ENCODE measurements at places on chromosomes 7 and 10. TPM values are rescaled to one million over a fixed set of nuclear protein-coding genes. Genes with fewer than 3 reads are reported as not detected.

- H3K36me3 ChIP-seq: no peaks in the 10 kb centered on the region
- H3K27ac ChIP-seq: no peak overlapping the region
- H3K4me3 ChIP-seq: no peak overlapping the region
- no peaks in the 10 kb centered on the region for H3K4me1 ChIP-seq
- DNase-seq: no peak
Observed at GRCh38 chr7:103821092-103821491, 168.4 kb downstream of the RELN start.

GRCh38 chr10:84424731-84425167 is 96.4 kb downstream of the CCSER2 start:
- H3K36me3 ChIP-seq: no peaks in the 10 kb centered on the region
- H3K27ac ChIP-seq: peak overlapping the region; percentile 10
- no peak overlapping the region for H3K4me3 ChIP-seq
- no peaks in the 10 kb centered on the region for H3K27me3 ChIP-seq
- peak; percentile 70 for DNase-seq

GRCh38 chr10:4557469-4557868 is 268.5 kb upstream of the AKR1E2 start:
- H3K4me1 ChIP-seq: no peaks in the 10 kb centered on the region
- H3K27me3 ChIP-seq: no peaks in the 10 kb centered on the region
- H3K4me3 ChIP-seq: no peak overlapping the region
- H3K36me3 ChIP-seq: no peaks in the 10 kb centered on the region
- DNase-seq: no peak
- H3K27ac ChIP-seq: no peak overlapping the region

GRCh38 chr7:100567031-100567730 is 6.5 kb downstream of the SAP25 start:
- no peaks in the 10 kb centered on the region for H3K27me3 ChIP-seq
- DNase-seq: peak; percentile 58
- peaks cover 52% of the 10 kb centered on the region for H3K4me1 ChIP-seq
- no peak overlapping the region for H3K4me3 ChIP-seq
- H3K27ac ChIP-seq: peak overlapping the region; percentile 52

DNA sequence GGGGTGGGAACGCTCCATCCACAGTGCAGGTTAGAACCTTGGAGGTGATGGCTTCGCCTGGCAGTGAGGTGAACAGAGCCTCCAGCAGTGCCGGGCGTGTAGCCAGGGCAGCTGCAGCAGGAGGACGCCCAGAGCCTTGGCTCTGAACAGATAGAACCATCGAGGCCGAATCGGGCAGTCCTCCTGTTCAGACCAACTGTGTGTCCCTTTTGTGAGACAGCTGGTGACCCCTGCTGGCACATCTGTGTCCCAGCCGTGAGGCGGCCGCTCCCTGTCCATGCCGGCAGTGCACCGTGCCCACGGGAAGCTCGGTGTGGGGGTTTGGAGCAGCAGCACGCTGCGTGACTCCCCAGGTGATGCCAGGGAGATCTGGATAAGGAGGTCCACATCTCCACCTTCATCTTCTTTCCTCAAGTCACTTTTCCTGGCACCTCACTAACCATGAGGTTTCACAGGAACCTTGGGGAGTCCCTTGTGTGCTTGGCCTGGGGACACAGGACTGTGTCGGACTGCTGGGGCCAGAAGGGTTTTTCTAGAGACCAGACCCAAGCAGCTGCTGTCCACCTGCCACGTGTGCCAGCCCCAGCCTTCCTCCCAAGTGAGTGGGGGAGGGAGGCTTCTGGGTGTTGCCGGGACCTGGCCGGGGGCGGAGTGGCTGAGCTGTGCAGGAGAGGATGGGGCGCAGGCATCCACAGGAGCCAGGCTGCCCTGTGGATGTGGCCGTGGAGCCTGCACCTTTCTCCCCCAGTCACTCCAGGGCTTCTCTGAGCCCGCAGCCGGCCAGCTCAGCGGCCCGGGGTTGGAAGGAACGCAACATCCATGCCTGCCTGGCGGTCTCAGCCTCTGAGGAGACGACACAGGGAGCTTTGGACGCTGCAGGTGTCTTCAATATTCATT is 69.4 kb downstream of the DNAJB6 start:
- peak; percentile 59 for DNase-seq
- H3K27ac ChIP-seq: peak overlapping the region; percentile 60
- H3K4me3 ChIP-seq: no peak overlapping the region
- H3K27me3 ChIP-seq: no peaks in the 10 kb centered on the region

DNA sequence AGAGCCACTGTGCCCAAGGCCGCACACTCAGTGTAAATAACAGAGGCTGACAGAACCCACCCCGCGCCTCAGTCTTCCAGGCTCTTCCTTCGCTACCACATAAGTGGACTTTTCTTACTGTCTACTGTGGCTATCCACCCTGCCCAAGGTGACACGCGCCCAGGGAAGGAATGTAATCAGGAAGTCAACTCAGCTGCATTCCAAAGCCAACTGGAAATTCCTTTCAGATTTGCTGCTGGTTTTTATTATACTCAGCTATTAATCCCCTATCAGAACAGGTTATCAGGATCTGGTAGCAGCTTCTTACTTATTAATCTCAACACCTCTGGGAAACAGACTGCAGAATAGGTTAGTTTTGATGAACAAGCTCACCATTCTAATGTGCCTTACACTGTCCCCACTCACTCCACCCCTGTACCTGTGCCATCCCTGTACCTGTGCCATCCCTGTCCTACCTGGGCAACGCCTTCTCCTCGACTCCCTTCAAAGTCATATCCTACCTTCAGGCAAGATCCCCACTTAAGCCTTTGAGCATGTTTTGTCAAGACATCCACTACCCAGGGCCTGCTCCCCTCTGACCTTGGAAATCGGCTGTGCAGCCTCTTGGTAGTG is 90.7 kb downstream of the NHLRC2 start:
- peaks cover 6% of the 10 kb centered on the region for H3K4me1 ChIP-seq
- no peak overlapping the region for H3K4me3 ChIP-seq
- no peak for DNase-seq
- H3K27ac ChIP-seq: no peak overlapping the region

GRCh38 chr7:55552320-55553023 is 19.8 kb downstream of the VOPP1 start:
- H3K4me3 ChIP-seq: no peak overlapping the region
- H3K4me1 ChIP-seq: peaks cover 25% of the 10 kb centered on the region
- DNase-seq: peak; percentile 83
- no peak overlapping the region for H3K27ac ChIP-seq
- H3K27me3 ChIP-seq: no peaks in the 10 kb centered on the region
- H3K36me3 ChIP-seq: no peaks in the 10 kb centered on the region

GRCh38 chr10:129114588-129114987 is 352.5 kb upstream of the MGMT start:
- H3K4me3 ChIP-seq: no peak overlapping the region
- no peaks in the 10 kb centered on the region for H3K36me3 ChIP-seq
- no peak overlapping the region for H3K27ac ChIP-seq
- no peaks in the 10 kb centered on the region for H3K27me3 ChIP-seq

GRCh38 chr10:35391153-35391953 is 55.0 kb downstream of the CCNY start:
- H3K36me3 ChIP-seq: no peaks in the 10 kb centered on the region
- no peak for DNase-seq
- no peak overlapping the region for H3K27ac ChIP-seq
- peaks cover 16% of the 10 kb centered on the region for H3K4me1 ChIP-seq

GRCh38 chr7:82050792-82051191 is 280.9 kb upstream of the HGF start:
- peaks cover 18% of the 10 kb centered on the region for H3K4me1 ChIP-seq
- no peak overlapping the region for H3K27ac ChIP-seq
- no peak overlapping the region for H3K4me3 ChIP-seq
- H3K27me3 ChIP-seq: no peaks in the 10 kb centered on the region

GRCh38 chr7:53252539-53252938 is 217.1 kb downstream of the POM121L12 start:
- H3K4me3 ChIP-seq: no peak overlapping the region
- no peak for DNase-seq
- no peaks in the 10 kb centered on the region for H3K4me1 ChIP-seq
- H3K27me3 ChIP-seq: no peaks in the 10 kb centered on the region

- DNase-seq: no peak
- no peak overlapping the region for H3K4me3 ChIP-seq
- no peaks in the 10 kb centered on the region for H3K27me3 ChIP-seq
- H3K4me1 ChIP-seq: no peaks in the 10 kb centered on the region
- H3K27ac ChIP-seq: no peak overlapping the region
Observed at GRCh38 chr7:133572843-133573242, 320.0 kb downstream of the EXOC4 start.

DNA sequence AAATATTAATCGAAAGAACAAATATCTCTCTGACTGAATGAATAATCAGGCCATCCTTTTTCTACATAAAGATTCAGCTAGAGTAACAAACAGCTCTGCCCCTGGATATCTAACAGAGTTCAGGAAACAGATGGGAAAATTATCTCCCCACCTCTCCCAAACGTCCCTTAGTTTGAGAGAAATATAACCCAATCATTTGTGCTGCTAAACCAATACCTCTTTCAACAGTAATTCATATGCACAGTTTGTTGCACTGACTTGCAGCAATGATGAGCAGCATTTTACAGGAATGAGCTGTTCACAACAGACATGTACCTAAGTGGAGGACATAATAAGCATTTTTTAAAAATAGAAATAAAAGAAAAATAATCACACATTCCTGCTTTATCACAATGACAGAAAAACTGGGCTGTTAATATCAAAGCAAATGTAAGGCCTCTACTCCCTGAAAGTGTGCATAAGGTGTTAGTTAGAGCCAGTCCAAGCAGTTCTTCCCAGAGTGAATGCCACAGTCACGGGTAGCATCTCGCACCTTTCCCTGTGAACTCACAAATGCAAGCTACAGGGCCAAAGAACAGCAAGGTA is 2.3 kb downstream of the CREB3L2 start:
- no peaks in the 10 kb centered on the region for H3K36me3 ChIP-seq
- H3K27ac ChIP-seq: peak overlapping the region; percentile 91
- H3K4me1 ChIP-seq: peaks cover 30% of the 10 kb centered on the region
- no peaks in the 10 kb centered on the region for H3K27me3 ChIP-seq

DNA sequence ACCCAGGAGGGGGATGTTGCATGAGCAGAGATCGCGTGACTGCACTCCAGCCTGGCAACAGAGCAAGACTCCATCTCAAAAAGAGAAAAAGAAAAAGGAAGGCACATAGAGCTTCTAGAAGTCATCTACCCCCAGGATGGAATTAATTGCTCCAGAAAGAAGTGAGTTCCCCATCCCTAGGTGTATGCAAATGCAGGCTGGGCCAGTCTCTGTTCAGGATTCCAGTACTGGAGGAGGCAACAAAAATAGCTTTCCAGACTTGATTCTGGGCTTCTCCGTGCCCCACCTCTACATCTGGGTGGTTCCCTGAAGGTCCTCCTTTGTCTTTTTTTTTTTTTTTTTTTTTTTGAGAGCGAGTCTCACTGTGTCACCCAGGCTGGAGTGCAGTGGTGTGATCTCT is 28.6 kb downstream of the CASTOR2 start:
- no peaks in the 10 kb centered on the region for H3K27me3 ChIP-seq
- H3K4me3 ChIP-seq: no peak overlapping the region
- no peaks in the 10 kb centered on the region for H3K36me3 ChIP-seq
- peak overlapping the region; percentile 60 for H3K27ac ChIP-seq

Gene PNLIPRP1
- total RNA-seq: not detected

Gene PCDH15
- total RNA-seq: 9.5 TPM

Gene CALN1
- 26.0 TPM for total RNA-seq

Gene DLX5
- not detected for total RNA-seq

Gene ZNF107
- 12.7 TPM for total RNA-seq

All from adrenal gland (tissue), 19 donors.